ENCODE measurements at places on chromosomes 5 and 9. TPM values are rescaled to one million over a fixed set of nuclear protein-coding genes. Genes with fewer than 3 reads are reported as not detected.

- DNase-seq = no peak
These were observed 6.3 kb downstream of the ADGRD2 start for GRCh38 chr9:124456341-124457078.

MYO10 gene
- total RNA-seq = 35.7 TPM

SPDL1 gene
- 51.3 TPM for total RNA-seq

RMI1 gene
- total RNA-seq = 6.9 TPM

All from MCF 10A (cell line).